ENCODE measurements at places on chromosomes 16 and 17.

DNA sequence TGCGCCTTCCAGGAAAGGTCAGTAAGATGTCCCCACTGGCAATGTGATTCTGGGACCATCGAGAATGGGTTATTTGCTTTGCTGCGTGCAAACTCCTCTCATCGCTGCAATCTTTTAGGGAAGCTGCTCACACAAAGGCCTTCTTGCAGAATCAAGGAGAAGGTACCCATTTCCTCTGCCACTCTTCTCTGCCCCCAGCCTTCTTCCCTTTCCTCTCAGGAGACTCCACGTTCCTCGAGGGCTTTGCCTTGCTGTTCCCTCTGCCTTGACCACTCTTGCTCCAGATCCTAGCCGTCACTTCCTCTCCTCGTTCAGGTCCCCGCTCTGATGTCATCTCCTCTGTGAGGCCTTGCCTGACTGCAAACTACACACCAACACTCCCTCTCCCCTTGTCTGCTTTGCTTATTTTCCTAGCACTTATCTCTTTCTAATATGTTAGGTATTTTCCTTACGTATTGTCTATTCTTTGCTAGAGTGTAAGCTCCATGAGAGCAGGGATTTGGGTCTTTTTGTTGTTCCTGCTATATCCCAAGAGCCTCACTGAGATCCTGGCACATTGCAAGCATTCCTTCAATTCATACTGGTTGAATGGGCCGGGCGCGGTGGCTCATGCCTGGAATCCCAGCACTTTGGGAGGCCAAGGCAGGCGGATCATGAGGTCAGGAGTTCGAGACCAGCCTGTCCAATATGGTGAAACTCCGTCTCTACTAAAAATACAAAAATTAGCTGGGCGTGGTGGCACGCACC lies 5.3 kb upstream of the CRK start:
- no peak for DNase-seq

DNA sequence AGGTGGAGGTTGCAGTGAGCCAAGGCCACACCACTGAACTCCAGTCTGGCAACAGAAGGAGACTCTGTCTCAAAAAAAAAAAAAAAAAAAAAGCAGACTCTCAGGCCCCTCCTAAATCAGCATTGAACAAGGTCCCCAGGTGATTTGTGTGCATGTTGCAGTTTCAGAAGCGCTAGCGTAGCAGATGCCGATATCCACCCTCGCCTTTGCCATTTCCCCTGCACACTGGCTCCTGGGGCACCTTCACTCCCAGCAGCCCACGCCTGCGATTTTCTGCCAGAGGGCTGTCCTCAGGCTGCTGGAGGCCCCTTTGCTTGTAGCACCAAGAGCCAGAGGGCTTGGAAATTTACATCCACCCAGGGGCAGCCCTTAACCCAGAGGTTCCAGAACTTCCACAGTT lies 95.6 kb downstream of the WSCD1 start:
- no peak for DNase-seq

DNA sequence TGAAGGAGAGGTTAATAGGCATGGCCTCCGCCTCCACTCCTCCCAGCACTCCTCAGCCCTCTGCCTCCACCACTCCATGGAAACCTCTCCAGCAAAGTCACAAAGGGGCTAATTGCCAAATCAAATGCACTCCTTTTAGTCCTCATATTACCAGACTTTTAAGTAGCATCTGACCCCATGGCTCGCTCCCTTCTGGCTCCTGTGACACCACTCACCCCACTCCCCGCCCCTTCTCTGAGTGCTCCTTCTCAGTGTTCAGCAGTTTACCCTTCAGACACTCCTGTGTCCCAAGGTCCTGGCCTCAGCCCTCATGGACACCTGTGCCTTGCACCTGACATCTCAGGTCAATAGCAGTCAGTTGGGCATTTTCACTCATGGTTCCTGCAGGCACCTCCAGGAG lies 243.5 kb upstream of the CCL2 start:
- DNase-seq = no peak

GRCh38 chr17:43528319-43528987 lies 17.7 kb downstream of the ETV4 start:
- DNase-seq = no peak

- DNase-seq = no peak
Measured at GRCh38 chr16:17084130-17084529, 386.6 kb downstream of the XYLT1 start.

- DNase-seq = no peak
Measured at GRCh38 chr17:2719861-2720260, 8.3 kb upstream of the CLUH start.

- DNase-seq = no peak
Measured at GRCh38 chr16:20323591-20324117, 3.7 kb downstream of the GP2 start.

DNA sequence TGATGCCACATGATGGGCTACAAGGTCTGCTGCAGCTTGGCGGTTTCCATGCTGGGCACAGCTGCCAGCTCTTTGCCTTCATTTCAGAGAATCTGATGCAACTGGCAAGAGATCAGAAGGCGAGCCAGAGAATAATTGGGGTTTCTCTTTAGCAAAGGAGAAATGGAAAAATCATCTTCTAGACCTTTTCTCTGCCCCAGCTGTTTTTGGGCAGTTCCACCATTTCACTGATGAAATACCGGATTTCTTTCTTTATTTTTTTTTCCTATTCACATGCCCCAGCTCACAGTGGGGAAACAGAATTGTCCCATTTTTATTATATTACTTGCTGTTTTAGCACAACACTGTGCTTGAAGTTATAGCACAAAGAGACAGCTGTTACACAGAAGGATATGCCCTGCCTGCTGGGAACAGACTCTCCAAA lies 439.3 kb upstream of the GOT2 start:
- no peak for DNase-seq

- DNase-seq = no peak
Measured at GRCh38 chr16:77223184-77223583, 24.0 kb downstream of the SYCE1L start.

DNA sequence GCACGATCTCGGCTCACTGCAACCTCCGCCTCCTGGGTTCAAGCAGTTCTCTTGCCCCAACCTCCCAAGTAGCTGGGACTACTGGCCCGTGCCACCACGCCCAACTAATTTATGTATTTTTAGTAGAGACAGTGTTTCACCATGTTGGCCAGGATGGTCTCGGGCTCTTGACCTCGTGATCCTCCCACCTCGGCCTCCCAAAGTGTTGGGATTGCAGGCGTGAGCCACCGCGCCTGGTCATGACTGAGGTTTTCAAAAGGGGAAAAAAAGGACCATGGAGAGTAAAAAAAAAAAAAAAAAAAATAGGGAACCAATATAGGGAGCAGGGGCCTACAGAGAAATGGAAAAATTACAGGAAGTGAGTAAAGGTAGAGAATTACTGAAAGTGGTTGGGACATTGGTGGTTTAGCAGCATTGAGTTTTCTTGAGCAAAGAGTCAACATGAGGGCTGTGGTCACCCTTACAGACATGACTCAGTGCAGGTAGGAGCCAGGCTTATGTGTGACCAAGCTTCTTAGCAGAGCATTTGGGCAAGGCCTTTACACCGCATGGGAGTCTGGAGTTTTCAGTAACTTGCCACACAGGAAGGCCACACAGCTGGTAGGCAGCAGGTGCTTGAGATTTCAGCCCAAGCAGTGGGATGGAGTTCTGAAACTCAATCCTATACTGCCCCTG lies 447.3 kb downstream of the HS3ST3B1 start:
- no peak for DNase-seq

- DNase-seq = no peak
Measured at GRCh38 chr17:2776589-2777241, 19.5 kb upstream of the RAP1GAP2 start.

DNA sequence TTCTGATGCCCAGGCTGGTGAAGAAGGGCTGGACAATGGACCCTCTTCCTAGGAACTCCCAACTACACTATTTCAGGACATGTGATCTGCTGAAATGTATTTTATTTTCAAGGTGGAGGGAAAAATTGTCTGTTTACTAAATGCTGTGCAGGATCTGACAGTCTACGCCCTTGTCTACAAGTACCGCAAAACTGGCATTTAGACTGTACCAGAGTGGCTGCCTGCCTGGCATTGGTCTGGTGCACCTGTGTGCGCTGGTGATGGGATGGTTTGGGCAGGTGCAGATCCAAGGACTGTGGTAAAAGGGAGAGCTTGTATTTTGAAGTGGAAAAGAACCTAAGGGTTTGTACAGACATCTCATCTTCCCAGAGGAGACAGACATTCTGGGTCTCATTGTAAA lies 79.7 kb downstream of the AIPL1 start:
- DNase-seq = no peak

- no peak for DNase-seq
Measured at GRCh38 chr16:57479205-57479975, 6.9 kb downstream of the DOK4 start.

DNA sequence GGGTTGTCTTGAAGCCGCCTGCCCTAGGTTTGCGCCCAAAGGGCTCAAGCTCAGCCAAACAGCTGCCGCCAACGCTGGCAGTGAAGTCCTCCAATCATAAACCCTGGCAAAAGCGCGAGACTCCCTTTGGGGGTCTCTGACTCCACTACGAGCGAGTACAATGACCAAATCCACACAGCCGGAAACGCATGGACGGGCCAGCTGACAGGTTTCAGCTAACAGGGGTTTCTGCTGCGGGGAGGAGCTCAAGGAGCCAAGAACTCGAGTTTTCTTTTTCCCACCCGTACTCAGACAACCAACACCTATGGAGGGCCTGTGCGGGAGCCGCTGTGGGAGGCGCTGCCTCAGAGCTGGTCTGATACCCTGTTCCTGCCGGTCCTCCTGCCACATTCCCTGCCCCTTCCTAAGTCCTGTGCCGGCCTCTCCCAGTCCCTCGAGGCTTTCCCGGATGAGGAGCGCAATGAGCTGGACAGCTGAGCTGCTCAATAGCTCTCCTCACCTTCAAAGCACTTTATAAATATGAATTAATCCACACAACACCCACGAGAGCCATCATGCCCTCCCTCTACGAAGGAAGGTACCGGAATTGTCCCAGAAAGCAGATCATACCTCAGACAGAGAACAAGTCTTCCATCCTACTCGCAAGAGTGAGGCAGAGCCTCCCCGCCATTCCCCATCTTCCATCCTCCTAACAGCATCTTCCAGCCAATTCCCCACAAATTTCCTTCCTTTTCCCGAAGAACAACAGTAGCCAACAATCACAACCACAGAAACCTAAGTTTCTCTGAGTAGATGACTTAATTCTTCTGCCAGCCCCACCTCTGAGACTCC lies 6.1 kb downstream of the ABR start:
- DNase-seq = no peak

GRCh38 chr16:88844419-88845036 lies 12.2 kb downstream of the GALNS start:
- DNase-seq = no peak

DNA sequence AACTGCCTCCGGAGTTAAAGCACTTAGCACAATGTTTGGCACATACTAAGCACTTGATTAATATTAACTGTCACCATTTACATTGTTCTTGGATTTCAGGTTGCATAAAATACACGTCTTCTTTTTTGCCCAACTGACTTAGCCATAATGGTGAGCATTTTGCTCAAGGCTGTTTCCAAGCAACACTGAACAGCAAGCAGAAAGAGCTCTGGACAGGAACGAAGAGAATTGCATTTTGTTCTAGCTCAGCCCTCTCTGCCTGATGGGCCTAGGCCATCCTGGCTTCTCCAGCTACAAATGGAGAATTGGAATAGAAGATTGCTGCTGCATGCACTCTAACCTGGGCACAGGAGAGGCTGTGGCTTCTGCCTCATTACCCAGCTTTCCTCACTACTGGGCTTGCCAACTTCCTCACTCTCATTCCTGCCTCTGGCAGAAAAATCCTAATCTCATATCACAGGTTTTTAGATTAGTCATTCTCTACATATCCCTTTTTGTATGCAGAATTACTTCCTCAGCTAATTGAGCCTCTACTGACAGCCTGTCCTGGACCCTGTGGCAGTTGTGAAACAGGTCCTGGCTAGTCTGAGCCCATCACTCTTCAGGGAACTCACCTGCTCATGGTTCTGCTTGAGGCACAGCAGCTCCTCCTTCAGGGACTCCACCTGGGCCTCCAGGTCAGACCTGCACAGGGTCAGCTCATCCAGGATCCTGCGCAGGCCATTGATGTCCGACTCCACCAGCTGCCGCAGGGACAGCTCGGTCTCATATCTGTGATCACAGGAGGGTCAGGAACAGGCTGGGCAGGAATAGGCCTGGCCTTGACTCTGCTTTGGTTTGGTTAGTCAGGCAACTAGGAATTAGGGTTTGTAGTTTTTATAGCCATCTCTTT lies 2.5 kb downstream of the KRT33A start:
- no peak for DNase-seq

DNA sequence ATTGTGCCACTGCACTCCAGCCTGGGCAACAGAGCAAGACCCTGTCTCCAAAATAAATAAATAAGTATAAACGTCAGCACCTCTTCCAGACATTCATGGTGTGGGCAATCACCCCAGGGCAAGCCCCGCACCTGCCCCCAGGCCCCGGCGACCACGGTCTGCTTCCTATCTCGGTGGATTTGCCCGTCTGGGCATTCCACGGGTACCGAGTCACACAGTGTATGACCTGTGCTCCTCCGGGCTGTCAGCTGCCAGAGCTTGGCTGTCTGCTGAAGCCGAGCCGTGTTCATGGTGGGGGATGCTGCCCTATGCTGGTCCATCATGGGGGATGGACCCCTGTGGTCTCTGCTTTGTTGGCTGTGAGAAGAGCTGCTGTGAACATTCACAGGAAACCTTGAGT lies 15.4 kb downstream of the CYBC1 start:
- no peak for DNase-seq

Data from central memory CD4-positive, alpha-beta T cell (primary cell).